ENCODE measurements at places on chromosomes 5 and 9.

- peak; percentile 1 for DNase-seq
These were observed 191.0 kb downstream of the ESM1 start for GRCh38 chr5:54794135-54794975.

DNA sequence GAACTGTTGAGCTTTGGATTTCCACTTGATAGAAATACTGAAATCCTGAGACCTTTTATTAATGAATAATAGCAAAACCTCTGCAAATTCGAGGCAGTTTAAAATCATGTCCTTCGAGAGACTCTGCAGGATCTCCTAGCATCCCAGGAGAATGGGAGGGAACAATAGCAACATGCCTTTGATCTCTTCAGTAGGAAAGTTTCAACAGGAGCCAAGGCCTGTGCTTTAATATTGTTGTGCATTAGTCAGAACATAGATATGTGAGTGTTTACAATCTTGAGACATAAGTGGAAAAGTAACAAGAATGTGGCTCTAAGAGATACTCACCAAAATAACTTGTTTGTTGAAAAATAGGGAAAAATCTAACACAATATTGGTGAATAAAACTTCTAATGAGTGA is 83.3 kb upstream of the LHFPL2 start:
- DNase-seq: no peak

GRCh38 chr9:88435336-88435735 is 47.1 kb downstream of the SPIN1 start:
- no peak for DNase-seq

DNA sequence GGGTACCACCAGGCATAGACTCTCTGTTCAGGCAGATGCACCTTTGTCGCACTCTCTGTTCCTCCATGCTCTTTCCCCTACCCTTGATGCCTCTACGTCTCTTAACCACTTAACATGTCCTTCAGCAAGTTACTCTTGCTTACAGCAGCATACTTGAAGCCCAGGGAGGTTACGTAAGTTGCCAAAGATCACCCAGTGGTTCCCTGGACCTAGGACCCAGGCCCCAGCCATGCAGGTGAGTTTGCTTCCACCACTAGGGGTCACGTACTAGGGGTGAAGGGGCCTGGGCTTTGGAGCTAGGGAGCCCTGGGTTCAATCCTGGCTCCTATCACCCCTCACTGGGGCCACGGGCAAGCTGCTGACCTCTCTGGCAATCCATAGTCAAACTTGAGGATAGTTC is 8.9 kb downstream of the AKNA start:
- no peak for DNase-seq

DNA sequence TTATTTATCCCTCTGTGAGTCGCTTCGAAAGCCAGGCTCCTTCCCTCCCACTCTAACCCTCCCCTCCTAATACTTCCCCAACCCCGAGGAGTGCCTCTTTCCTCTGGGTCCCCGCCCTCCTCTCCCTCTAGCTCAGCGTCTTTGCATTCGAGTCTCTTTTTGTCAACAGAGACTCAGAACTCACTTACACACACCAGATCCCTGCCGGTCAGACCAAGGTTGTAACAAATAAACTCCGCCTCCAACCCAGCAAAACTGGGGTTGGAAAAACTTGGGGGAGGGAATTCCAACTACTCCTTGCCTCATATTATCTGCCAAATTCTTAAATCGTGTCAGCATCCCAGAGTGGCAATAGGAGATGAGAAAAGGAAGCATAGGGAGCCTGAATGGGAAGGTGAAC is at the start of gene HTR1A:
Gene HTR1A (minus strand): TSS at position 167 of the 400 bp plus-strand sequence. CDS start 726 bp downstream, outside the sequence.
- no peak for DNase-seq

GRCh38 chr9:91159664-91160121 is 202.0 kb downstream of the AUH start:
- DNase-seq: no peak

- DNase-seq: no peak
These were observed 71.8 kb upstream of the PPARGC1B start for GRCh38 chr5:149658299-149658698.

DNA sequence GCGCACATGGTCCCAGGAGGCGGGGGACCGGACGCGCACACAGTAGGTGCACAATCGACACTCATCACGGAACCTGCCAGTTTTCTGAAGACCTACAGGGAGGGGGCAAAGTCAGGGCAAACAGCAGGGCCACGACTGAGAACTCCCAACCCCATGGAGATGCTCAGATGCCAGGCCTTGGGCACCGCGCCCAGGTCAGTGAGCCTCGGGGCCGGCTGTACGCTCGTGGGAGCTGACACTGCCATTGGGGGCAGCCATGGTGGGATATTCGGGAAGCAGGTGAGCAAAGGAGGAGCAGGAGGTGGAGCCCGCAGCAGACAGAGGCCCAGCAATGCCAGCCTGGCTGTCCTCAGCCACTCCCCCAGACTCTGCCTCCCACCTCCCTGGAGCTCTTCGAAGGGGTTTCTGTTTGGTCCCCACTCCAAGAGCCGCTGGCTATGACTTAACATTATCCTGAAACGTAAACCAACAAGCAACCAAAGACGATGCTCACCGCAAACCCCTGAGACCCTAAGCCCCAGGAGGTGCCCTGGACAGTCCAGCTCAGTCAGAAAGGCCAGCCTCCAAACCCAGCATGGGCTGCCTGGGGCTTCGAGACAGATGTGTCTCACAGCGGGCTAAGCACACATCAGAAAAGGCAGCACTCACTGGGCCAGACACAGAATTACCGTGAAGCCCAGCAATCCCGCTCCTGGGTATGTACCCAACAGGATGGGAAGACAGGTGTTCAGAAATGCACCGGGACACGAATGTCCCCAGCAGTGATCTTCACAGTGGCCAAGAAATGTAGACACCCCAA is 78.4 kb downstream of the VAV2 start:
- no peak for DNase-seq

DNA sequence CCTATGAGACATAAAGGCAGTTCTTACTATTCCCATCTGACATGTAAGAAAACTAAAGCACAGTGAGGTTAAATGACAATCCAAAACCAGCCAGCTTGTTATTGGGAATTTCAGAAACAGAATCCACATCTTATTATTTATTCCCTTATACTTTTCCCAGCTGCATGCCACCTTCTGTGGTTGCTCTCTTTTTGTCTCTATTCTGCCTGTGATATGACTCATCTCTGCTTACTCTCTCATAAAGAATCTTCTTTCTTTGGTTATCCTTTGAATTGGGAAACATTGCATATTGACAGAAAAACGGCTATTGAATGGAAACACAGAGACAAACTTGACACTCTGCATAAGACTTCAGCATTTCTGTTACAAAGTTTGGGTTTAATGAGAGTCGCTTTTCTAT is 183.2 kb downstream of the TLR4 start:
- no peak for DNase-seq

DNA sequence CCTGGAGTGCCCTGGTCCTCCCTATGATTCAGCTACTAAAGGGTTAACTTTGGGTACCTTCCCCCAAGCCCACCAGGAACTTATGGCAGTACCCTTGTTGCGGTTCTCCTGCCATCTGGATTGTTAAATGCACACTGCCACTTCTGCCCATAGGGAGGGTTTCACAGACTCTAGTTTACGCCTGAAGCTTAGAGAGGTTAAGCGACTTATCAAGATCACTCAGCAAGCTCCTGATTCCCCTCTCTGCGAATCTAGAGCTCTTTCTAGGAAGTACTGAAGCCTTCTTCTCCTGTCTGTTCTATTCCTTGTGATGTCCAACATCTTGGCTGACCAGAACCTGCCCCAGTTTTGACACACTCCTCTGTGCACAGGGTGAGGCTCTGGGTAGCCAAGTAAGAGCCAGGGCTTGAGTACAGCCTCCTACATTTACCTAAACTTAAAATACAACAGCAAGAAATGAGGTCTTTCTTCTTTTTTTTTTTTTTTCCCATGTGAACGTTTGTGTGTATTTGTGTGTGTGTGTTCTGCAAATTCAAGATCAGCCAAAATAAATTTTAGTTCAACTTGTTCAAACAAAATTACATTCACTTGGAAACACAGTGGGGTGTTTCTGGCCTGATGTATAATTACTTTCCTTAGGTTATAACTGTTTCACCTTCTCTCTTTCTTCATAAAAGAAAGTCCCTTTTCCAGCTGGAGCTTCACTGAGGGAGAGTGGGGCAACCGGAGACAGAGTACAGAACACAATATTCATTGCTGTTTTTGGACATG is 28.7 kb upstream of the KLF4 start:
- no peak for DNase-seq

GRCh38 chr5:108753877-108754276 is 6.2 kb downstream of the FER start:
- DNase-seq: no peak

DNA sequence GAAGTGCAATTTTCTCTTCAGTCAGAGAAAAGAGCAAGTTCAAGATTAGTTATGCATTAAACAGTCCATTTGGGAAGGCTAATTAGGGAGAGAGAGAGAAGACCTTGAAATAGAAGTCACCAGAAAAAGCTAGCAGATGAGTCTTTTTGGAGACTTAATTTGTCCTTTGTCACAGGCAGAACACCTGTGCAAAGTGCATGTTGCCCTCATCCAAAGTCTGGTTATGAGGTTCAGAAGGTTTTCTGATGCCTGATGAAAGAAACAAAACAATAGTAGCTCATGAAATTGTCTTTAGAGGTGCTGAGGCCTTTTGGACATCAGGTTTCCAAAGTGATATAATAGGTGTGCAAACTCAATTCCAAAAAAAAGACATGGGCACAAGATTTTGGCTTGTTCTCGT is 199.3 kb downstream of the MAN2A1 start:
- no peak for DNase-seq

GRCh38 chr5:173718469-173718868 is 102.0 kb upstream of the BOD1 start:
- no peak for DNase-seq

- no peak for DNase-seq
These were observed 180.8 kb upstream of the KLF9 start for GRCh38 chr9:70595211-70595610.

DNA sequence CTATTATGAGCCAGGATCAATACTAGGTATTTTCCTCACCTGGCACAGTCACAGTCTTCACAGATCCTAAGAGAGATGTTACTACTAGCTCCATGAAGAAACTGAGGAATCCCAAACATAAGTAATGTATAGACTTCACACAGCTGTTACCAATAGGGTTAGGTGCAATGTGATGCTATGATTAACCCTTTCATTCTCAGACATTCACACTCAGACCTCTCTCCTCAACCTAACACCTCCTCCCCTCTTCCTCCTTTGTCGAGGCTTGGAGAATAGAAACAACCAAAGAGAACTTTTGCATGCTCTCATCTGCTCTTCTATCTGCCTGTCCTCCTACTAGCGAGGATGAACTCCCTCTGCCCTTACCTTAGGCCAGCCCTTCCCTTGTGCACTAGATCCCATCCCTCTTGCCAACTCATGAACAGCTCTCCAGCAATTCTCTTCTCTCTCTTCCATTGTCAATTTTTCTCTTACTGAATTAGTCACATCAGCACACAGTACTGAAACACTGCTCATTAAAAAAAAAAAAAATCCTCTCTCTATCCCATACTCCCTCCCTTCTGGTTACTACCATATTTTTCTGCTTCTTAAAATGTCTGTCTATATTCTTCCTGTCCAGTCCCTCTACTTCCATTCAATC is 47.7 kb downstream of the MAPKAP1 start:
- no peak for DNase-seq

DNA sequence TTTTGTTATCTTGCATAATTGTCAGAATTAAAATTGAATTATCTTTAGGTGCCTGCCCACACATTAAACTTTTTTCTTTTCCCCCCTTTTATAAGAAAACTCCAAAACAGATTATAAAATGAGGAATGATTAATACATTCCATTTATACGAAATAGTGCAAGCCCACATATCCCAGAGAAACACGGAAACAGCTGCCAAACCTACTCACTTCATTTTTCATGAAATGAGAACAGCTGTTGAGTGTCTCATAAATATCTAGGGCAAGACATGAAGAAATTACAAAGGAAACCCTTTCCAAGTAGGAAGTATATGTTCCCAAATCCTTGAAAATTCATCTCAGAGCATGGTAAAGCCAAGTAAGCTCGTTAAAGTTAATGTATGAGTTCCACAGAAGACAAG is 459.4 kb upstream of the NMUR2 start:
- no peak for DNase-seq

DNA sequence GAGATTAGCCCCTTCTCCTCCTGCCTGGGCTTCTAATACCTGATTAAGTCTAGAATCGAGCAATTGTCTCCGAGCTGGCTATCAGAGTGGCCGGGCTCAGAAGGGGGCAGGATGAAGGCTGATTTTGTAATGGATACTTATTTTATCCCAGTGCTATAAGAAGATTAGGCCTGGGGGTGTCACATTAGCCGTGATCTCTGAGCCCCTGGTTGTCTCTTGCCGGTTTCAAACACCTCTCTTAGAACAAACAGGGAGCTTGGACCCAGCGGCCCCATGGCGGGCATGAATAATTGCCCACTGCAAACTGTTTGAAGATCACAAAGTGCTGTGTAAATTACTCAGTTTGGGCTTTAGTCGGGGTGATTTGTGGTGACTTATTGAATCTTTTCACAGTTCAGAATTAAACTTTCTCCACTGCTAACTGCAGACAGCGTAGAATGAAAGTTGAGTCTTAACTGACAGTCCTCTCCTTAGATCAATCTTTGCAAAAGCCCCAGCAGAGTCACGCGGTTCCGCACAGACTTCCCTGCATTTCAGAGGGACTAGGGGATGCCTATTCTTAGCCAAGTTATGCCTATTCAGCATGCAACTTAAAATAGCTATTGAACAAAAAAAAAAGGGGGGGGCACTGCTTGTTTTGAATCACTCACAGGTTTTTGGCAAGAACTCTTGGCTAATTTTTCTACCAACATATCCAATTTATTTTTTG is 200.6 kb upstream of the IRX1 start:
- DNase-seq: no peak

- DNase-seq: peak; percentile 12
These were observed 16.5 kb upstream of the PRSS3 start for GRCh38 chr9:33778700-33779351.

All from activated T-cell treated with anti-CD3 and anti-CD28 coated beads for 48 hours (primary cell).